Temporal lobe (tissue), 4 donors: ENCODE measurements at places on chromosomes 12 and 14. TPM values are rescaled to one million over a fixed set of nuclear protein-coding genes. Genes with fewer than 3 reads are reported as not detected.

Gene TAS2R43
- 4.9 TPM for total RNA-seq

Gene IL26
- not detected for total RNA-seq

Gene AKAP3
- total RNA-seq = 1.5 TPM

Gene ASCL1
- 8.6 TPM for total RNA-seq

Gene TBX5
- not detected for total RNA-seq

Gene AICDA
- total RNA-seq = not detected

Gene TXNDC16
- total RNA-seq = 54.1 TPM
